ENCODE measurements at places on chromosomes 3 and 15.

GRCh38 chr3:188729422-188729821 lies 442.3 kb upstream of the TPRG1 start:
- DNase-seq = no peak

GRCh38 chr3:184635126-184635525 lies 73.5 kb downstream of the EPHB3 start:
- no peak for DNase-seq

DNA sequence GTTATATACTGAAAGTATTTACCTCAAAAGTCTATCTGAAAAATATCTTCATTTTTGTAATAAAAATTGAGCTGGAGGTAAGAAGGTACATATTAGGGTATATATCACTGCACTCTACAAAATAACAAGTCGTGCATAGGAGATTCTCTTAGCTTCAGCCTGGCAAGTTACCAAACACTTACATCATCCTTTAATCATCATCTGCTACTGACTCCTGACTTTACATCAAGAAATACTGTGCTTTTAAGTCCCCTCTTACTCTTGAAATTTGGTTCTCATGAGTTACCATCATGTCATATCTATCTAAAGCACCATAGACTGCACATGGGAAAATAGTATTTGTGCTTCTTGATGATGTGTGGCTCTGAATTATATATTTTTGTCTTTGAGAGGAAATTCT lies 50.8 kb downstream of the LYSMD4 start:
- no peak for DNase-seq

DNA sequence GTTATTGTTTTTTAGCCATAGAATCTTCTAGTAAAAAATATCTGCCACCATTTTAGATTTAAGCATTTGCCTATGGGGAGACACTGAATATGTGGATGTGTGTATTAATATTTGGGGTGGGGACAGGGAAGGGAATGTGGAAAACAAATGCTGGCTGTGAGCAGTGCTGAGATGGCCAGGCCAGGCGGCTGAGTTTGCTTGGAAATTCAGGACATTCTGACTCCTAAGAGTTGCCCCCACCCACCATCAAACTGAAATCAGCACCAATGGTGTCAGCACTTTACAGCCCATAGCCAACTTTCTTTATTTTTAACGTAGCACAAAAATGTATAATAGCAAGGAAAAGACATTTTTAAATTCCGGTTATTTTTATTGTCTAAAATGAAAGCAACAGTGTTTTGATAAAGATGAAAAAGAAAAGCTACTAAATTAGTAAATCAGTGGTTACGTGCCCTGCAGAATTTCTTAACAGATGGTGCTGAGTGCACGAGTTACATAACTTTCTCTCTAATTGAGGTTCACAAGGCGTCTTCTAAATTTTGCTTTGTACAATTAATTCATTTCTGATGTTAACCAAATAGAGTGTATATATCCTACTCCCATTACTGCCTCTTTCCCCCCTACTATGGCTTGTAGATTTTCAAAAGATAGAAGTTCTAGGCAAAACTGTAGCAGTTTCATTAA lies 34.0 kb downstream of the B3GALNT1 start:
- DNase-seq = no peak

GRCh38 chr15:74025436-74025835 lies 30.9 kb downstream of the PML start:
- DNase-seq = no peak

- no peak for DNase-seq
Measured at GRCh38 chr3:120435621-120436020, 15.2 kb downstream of the FSTL1 start.

GRCh38 chr3:151387432-151387831 lies 2.9 kb upstream of the P2RY12 start:
- no peak for DNase-seq

- no peak for DNase-seq
Measured at GRCh38 chr15:69590201-69590710, 137.6 kb downstream of the RPLP1 start.

DNA sequence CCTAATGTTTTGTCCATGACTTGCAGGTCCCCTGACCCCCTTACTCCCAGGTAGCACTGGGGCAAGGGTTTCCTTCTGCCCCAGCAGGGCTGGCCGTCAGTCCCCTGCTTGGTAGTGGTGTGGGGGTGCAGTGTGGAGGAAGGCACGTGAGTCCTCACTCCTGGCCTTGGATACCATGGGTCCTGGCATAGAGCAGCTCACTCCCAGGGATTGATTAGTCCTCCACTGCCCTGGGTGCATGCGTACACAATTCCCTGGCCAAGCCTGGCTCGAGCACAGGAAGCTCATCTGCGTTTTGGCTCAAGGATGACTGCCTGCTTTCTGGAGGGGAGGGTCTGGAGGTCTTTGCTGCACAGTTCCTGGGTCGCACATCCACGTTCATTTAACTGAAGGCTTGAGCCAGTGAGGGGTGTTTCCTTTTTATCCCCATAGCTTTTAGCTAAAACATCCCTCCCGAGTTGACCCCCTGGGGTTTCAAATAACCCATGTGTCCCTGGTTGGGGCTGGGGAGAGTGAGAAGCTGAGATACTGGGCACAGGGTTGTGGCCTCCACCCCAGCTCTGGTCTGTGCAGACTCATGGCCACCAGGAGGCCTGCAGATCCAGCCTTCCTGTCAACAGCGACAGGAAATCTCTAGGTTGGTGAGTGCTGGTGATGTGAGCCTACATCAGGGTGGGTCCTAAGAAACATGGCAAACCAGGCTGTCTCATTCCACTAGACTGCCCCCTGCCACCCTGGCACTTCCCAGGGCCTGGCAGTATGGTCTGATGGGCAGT lies 11.5 kb downstream of the HEMK1 start:
- no peak for DNase-seq

- no peak for DNase-seq
Measured at GRCh38 chr15:89197503-89197971, 23.8 kb downstream of the RLBP1 start.

DNA sequence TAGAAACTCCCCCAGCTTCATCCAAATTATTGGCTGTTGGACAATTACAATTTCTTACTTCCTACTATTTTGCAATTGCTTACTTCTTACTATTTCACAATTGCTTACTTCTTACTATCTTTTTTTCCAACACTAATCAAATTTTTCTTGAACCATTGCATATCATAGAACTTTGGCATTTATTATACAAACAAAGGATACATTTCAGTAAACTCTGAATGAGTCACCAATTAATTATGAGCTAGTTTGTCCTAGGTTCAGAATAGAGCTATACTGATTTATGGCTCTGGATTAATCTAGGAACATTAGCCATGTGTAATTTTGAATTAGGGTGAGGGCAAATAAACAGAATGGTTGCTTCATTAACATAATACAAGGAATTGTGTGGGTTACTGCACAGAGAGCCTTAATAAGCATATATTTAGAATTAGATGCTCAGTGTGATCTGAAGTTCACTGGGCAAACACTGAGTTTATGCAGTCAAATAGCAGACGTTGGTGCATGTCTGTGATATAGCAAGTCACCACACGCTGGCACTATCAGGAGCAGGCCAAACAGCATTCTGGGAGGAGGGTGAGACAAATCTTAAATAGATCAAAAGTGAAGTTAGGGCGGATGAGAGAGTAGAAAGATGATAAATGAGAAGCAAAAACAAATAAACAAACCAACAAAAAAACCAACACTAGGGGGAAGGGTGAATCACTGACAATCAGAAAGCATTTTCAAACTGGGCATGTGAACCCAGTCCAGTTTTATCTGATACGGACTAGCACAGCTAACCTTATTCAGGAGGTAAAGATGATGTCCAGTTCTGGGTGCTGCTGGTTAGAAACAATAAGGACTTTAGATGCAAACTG lies 21.5 kb downstream of the GABRR3 start:
- no peak for DNase-seq

DNA sequence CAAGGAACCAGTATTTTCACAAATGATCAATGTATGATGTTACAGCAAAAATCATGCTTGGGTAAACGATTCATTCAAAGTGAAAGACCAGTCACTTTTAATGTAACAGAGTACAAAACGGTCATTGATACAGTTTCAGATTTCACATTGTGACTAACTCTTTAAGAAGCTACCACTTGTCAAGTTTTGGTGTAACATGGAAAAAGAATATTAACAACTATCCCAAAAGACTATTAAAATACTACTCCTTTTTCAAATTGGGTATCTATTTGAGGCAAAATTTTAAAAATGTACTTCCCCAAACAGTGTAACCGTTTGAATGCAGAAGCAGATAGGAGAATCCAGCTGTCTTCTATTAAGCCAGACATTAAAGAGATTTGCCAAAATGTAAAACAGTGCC lies 31.7 kb downstream of the AKAP13 start:
- no peak for DNase-seq

DNA sequence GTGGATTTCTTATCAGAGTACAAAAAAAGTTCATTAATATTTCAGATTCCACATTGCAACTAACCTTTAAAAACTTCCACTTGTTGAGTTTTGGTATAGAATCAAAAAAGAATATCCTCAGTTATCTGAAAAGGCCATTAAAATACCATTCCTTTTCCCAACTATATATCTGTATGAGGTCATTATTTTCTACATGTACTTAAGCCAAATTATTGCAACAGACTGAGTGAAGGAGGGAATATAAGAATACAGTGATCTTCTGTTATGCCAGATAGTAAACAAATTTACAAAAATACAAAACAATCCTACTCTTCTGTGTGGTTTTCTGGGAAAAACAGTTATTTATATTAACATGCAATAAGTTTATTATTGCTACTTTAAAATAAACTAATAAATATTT lies 5.7 kb upstream of the GANC start:
- no peak for DNase-seq

- no peak for DNase-seq
Measured at GRCh38 chr3:196431181-196432136, 768 bp downstream of the UBXN7 start.

Data from right atrium auricular region (tissue), 2 donors.